ENCODE measurements at places on chromosomes 13 and 19.

DNA sequence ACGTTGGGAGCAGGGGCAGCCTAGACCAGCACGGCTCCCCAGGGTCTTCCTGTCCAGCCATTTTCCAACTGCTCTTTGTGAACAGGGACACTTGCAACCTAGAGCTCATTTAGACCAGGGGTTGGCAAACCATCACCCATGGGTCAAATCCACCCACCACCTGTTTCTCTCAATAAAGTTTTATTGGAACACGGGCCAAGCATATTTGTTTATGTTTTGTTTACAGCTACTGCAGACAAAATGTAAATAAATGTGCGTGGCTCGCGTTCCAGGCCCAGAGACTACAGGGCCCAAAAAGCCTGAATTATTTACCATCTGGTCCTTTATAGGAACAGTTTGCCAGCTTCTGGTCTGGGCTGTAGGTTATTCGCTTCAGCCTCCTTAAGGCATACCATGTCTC lies 13.3 kb upstream of the EMC10 start:
- no peak for DNase-seq

GRCh38 chr13:51520524-51520923 lies 63.7 kb upstream of the WDFY2 start:
- no peak for DNase-seq

GRCh38 chr19:49210901-49211451 lies 53.4 kb downstream of the TRPM4 start:
- no peak for DNase-seq

GRCh38 chr19:43872547-43873336 lies 45.6 kb downstream of the ZNF283 start:
- DNase-seq = no peak

DNA sequence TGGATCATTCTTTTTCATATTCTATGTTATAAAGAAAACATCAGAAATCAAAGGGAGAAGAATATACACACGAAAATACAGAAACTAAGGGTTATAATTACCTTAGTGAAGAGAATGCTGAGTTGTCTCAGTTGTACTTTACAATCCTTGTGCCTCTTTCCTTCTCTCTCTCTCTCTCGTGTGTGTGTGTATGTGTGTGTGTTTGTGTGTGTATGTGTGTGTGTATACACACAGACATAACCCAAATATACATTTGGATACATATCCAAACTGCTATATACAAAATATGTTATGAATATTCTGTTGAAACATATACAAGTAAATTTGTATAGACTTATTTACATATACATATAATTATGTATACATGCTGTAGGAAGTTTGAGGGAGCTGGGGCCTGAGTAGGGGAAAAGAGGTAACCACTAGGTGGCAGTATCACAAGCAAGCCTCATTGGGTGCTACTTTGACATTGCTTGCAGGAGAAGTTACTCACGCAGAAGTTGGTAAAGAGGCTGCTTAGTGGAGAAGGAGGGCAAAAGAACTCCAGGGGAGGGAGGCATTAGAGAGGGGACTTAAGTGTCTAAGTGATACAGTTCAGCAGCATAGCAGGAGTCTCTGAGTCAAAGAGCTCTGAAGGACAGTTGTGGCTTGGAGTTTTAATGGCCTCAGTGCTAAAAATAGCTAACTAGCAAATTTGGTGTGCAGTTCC lies 465.1 kb upstream of the PCDH20 start:
- DNase-seq = no peak

- DNase-seq = no peak
Measured at GRCh38 chr13:87680298-87680697, 9.1 kb downstream of the SLITRK5 start.

GRCh38 chr13:26962671-26963070 lies 202.1 kb upstream of the GPR12 start:
- DNase-seq = no peak

- no peak for DNase-seq
Measured at GRCh38 chr19:33812388-33813330, 16.0 kb downstream of the KCTD15 start.

- no peak for DNase-seq
Measured at GRCh38 chr19:3743486-3743885, 18.0 kb downstream of the APBA3 start.
